Stimulated activated CD8-positive, alpha-beta memory T cell treated with anti-CD3 and anti-CD28 coated beads, Interleukin-2, amount 100 ng/mL, for 48 hours (primary cell): ENCODE measurements at places on chromosomes 1 and 21.

GRCh38 chr1:101769520-101769919 lies 227.2 kb downstream of the OLFM3 start:
- DNase-seq: no peak

GRCh38 chr1:74714429-74715235 lies 18.2 kb downstream of the CRYZ start:
- no peak for DNase-seq

DNA sequence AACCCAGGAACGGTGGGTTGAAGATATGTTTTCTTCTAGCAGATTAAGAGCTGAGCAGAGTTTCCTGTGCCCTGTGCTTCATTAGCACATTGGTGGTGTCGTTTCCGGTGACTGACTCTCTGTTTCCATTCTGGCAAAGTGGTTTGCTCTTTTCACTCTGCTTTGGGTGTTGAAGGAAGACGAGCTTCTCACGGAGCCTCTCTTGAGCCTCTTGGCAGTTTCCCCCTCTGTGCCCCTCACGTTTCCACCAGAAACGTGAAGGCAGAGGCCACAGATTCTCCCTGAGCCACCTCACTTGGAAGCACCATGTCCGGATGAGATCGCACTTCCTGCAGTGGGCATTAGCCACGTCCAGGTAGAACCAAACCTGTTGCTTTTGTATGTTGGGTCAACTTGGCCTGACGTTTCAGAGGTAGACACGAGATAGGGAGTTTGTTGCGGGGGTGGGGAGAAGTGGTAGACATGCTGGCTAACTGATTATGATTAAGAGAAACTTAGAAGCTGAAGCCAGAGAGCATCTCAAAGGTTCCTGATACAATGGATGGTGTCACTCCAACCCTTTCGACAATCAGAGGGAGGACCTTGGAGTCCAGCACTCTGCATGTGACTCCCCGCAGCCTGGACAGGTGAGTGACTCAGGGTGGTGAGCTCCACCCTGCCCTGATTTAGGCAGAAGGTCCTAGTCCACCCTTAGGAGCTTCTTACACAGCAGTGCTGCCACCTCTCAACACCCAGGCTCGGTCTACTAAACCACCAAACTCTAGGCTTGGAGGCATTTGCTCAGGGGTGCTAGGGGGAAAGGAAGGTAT lies at the start of gene LAX1:
Gene LAX1, plus strand, starts transcription at position 155 of the 809 bp plus-strand sequence. Its CDS starts 383 bp downstream, at position 538.
- peak; percentile 42 for DNase-seq

DNA sequence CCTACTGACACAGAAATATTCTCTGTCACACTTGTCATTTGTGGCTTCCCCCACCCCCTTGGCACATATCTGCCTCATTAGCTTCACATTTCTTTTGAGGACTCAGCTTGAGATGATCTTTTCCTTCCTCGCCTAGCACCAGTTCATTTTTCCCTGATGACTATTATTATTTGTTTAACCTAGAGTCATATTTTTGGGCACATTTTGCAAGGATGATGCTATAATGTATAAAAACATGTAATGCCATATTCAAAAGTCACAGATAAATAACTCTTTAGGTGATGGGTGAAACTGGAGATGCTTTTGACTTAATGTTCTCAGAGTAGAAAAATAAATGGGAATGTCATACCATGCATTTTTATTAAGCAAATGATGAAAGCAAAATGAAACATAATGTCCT lies 202.7 kb downstream of the BACH1 start:
- no peak for DNase-seq

DNA sequence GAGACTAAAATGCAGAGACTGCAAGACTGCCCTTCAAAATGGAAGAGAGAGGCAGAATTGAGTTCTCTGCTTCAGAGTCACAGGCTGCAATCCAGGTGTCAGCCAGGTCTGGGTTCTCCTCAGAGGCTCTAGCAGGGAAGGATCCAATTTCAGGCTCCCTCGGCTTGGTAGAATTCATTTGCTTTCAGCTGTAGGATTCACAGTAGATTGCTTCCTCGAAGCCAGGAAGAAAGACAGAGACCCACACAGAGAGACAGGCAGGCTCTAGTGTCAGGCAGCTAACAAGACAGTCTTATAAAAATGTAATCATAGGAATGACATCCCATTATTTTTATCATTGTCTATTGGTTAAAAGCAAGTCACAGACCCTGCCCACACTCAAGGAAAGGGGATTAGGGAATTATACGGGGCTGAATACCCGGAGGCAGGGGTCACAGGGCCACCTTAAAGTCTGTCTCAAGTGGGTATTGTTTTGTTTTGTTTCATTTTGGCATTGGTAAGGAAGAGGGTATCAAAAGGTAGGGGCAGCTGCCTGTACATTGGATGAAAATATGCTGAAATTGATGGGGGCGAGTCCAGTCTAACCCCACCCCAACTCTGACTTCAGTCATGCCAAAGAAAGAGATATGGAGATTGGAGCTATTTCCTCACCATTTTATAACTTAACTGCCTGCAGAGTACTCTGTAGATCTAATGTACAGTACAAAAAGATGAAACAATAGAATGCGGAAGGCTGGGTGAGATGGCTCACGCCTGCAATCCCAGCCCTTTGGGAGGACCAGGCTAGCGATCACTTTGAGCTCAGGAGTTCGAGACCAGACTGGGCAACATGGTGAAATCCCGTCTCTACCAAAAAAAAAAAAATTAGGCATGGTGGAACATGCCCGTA lies 9.5 kb upstream of the TBCE start:
- DNase-seq: no peak

- no peak for DNase-seq
Observed at GRCh38 chr1:84155517-84155916, 11.4 kb downstream of the PRKACB start.

DNA sequence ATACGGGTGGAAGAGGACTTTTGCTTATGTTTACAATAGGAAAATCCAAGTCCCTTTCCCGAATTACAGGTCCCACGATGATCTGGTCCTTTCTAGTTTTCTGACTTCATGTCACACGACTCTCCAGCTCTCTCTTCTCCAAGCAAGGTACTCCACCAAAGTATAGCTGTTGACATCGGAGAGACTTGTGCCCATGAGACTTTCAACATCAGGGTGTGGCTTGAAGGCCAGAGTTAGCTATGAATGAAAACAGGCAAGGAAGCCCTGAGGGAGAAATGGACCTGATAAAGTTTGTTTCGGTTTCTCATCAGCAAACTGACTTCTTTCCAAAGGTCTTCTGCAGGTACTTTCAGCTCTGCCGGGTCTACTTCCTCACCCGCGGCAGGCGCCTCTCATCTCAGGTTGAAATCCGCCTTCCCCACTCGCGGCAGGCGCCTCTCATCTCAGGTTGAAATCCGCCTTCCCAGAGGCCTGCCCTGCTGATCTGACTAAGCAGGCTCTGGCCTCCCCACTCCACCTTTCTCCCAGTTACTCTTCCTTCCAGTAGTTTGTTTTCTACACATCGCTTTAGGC lies 2.1 kb upstream of the PER3 start:
- no peak for DNase-seq

DNA sequence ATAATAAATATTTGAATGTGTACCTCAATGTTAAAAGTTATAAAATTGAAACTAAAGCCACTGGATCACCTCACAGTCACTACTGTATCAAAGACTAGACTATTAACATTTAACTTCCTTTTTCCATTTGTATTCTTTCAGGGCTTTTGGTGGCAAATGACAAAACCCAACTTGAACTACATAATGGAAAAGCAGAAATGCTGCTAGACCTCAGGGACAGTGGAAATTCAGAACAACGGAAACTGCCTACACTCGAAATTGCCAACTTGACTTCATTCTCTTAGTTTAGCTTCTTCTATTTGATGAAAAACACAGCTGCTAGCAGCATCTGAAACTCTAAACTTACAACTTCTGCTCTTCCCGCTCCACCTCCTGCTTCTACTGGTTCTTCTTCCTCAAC lies 34.9 kb upstream of the NTNG1 start:
- no peak for DNase-seq

DNA sequence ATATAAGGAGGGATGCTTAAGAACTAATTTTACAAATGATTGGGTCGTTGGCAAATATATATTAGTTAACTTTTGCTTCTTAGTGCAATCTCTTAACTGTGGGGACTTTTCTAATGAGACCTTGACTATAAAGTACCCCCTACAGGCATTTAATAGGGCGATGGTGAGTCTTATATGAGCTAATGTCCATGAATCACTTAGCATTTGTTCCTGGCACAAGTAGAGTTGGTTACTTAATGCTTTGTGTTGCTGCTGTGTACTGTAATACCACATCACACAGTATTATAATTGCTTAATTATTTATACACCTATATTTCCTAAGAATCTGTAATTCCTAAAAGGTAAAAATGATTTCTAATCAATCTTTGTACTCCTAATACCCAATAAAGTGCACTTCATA lies 25.3 kb upstream of the TMCO1 start:
- no peak for DNase-seq

DNA sequence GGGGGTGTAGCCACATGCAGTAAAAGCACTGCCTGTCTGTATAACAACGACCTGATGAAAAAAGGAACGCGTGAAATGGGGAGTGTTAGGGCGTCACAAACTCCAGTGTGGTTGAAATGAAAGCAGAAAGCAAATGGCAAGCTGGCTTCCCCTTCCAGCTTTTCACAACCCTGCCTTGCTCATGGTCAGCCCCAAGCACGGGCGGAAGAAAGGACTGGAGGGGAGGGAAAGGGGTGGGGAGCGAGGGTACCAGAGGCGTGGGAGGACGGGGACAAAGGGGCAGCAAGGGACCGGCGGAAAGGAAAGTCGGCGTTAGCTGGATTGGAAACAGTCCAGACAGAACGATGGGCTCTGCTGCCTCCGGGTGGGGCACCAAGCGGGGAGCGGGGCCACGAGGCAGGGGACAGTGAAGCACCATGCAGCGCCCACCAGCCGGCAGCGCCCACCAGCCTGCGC lies 9.6 kb downstream of the VPS26C start:
- no peak for DNase-seq

GRCh38 chr1:234970401-234970730 lies 158.3 kb downstream of the TOMM20 start:
- DNase-seq: no peak

- no peak for DNase-seq
Observed at GRCh38 chr1:170660871-170661645, 2.9 kb upstream of the PRRX1 start.

DNA sequence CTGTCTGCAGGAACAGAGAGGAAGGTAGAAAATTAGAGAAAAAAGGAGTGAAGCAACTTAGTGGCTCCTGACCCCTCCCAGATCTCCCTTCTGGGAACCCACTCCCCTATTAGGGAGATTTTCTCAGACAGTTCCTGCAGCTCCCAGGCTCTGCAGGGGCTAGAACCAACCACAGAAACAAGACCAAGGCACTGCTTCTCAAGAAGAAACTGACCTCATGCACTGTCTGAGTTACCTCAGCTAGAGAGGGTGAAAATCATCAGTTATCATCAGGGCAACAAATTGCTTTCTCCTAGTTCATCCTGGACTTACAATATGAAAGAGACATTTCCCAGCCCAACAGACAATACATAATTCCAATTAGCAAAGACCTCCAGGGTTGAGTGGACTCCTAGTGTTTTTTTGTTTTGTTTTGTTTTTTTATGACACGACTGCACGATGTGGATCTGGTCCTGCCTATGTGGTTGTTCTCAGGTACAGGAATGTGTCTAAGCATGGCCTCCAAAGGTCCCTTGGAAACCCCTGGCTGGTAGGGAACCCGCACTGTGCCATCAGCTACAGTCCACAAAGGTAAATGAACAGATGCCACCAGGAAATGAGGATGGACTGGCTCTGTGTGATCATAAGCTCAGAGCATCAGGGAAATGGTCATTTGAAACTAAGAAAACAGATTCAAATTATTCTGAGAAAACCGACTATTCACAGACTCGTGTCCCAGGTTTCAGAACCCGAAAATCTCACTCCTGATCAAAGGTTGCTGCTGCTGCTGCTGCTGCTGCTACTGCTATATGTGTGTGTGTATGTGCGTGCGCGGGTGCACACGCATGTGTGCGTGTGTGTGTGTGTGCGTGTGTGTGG lies 65.3 kb downstream of the LAMC2 start:
- DNase-seq: no peak

DNA sequence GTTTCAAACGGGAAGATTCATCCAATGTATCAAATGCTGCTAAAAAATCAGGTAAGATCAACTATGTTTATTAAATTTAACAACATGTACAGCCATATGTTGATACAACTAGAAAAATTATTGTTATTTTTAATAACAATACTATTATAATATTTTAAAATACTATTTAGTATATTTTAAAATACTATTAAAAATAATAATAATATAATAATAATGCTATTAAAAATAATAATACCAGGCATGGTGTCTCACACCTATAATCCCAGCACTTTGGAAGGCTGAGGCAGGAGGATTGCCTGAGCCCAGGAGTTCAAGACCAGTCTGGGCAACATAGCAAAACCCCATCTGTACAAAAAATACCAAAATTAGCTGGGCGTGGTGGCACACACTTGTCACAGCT lies 54.6 kb downstream of the CATSPERE start:
- no peak for DNase-seq

DNA sequence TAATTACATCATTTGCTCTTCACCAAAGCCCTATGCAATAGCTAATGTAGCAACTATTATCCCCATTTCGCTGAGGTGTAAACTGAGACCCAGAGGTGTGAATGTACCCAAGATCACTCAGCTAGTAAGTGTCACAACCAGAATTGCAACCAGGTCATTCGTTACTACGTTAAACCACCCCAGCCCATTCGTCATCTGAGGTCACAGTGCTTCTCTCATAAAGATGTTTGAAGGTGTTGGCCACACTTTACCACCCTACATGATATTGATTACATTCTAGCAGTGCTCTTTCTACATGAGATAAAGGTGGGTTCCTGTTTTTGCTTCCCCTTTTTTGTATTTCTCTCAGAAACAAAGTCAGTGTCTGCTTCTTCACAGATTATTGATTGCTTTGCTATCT lies 195.3 kb downstream of the ZBTB18 start:
- no peak for DNase-seq

- no peak for DNase-seq
Observed at GRCh38 chr1:117757668-117758067, 151.8 kb downstream of the TENT5C start.

- DNase-seq: no peak
Observed at GRCh38 chr1:179169616-179170467, 59.6 kb downstream of the ABL2 start.

DNA sequence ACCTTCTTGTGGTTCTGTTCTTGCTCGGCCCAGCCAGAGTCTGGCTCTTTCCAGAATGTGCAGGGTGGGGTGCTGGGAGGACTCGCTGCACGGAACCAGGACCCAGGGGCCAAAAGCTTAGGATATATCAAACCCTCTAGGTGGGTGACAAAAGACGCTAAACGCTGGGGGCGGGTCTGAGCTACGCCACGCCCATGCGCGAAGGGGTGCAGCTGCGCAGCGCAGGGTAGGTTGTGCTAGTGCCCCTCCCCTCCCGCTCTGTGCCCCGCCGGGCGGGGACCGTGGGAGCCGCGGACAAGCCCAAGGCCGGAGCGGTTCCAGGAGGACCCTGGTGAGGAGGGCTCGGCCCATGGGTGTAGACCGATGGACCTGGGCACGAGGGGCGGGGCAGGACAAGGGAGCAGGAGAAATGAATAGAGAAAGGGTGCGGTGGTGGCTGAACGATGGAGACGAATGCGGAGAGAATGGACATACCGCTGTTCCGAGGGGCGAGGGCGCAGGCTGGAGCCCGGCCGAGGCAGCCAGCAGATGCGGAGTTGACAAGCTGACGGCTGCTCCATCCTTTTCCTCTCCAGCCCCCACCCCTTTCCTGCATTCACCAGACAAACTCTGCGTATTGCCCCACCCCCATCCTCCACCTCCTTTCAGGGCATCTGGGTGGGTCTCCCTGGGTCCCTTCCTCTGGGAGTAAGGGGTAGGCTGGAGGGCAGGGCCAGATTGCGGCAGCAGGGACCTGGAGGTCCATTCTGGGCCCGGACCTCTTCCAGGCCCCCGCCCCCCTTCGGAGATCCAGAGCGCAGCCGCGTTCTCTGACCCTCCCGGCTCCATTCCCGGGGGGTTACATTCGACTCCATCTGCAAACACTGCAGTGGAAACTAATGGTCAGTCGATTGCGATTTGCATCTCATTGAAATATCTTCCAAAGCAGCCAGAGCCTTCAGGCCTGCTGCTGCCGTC lies at the start of gene RUSC1:
Gene RUSC1, plus strand, starts transcription at position 234 of the 957 bp plus-strand sequence. CDS start 880 bp downstream, outside the sequence.
- DNase-seq: peak; percentile 72
